ENCODE measurements at places on chromosomes 7 and 10. TPM values are rescaled to one million over a fixed set of nuclear protein-coding genes. Genes with fewer than 3 reads are reported as not detected.

The PALD1 gene
- 0.13 TPM for total RNA-seq

The FEZF1 gene
- not detected for total RNA-seq

The PDIA4 gene
- 49.8 TPM for total RNA-seq

The XRCC2 gene
- 0.25 TPM for total RNA-seq

The ENTPD7 gene
- total RNA-seq, result 2.6 TPM

The IQUB gene
- 0.16 TPM for total RNA-seq

The GDF10 gene
- 0.17 TPM for total RNA-seq

The INA gene
- total RNA-seq, result not detected

The PDCD11 gene
- total RNA-seq, result 18.7 TPM

The PHTF2 gene
- total RNA-seq, result 69.9 TPM

The NODAL gene
- not detected for total RNA-seq

The SFTPA1 gene
- not detected for total RNA-seq

The SPDYE16 gene
- not detected for total RNA-seq

The UCN3 gene
- total RNA-seq, result not detected

GRCh38 chr7:65974191-65974801, 7.7 kb downstream of the GUSB start:
- no peak for DNase-seq

DNA sequence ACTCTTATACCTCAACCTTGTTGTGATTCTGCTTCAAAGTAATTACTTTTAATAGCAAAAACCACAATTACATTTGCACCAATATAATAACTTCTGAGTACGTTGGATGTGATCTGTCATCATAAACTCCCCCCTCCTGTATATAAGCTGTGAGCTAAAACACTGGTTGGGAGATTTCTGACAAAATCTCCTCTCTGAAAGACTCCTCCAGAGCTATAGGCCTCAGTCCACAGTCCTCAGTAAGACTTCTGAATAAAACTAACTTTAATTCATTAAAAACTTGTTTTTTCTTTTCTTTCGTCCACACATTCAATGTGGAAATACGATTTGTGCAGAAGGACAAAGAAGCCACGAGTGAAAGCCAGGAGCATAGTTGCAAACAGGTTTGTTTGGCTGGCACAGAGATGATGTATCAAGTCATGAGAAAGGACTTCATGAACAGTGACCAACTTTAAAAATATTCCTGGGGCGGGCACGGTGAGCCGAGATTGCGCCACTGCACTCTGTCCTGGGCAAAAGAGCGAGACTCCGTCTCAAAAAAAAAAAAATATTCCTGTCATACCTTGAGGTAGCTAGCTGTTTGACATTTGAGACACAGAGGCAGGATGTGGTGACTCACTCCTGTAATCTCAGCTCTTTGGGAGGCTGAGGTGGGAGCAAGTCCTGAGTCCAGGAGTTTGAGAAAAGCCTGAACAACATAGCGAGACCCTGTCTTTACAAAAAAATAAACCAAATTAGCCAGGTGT, 91.1 kb upstream of the ARHGAP21 start:
- no peak for DNase-seq

DNA sequence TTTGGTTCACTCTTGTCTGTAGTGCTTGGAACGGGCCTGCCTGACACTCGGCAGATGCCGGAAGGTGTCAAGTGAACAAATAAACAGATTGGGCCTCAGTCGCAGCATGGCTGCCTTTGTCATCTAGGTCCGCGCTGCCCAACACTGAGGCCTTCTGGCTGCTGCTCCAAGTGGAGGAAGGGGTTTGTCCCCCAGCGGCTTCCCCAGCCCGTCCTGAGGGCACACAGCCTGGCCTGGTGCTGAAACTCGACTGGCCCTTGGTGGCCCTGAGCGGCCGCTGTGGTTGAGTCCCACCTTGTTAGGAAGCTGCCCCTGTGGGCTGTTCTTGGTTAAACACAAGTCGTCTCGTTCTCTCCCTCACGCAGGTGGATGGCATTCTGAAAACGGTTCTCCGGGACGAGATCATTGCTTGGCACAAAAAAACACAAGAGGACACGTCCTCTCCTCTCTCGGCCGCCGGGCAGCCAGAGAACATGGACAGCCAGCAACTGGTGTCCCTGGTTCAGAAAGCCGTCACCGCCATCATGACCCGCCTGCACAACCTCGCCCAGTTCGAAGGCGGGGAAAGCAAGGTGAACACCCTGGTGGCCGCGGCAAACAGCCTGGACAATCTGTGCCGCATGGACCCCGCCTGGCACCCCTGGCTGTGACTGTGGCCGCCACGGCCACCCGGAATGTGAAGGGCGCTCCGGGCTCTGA, 132.1 kb downstream of the SMURF1 start:
- DNase-seq, result no peak

DNA sequence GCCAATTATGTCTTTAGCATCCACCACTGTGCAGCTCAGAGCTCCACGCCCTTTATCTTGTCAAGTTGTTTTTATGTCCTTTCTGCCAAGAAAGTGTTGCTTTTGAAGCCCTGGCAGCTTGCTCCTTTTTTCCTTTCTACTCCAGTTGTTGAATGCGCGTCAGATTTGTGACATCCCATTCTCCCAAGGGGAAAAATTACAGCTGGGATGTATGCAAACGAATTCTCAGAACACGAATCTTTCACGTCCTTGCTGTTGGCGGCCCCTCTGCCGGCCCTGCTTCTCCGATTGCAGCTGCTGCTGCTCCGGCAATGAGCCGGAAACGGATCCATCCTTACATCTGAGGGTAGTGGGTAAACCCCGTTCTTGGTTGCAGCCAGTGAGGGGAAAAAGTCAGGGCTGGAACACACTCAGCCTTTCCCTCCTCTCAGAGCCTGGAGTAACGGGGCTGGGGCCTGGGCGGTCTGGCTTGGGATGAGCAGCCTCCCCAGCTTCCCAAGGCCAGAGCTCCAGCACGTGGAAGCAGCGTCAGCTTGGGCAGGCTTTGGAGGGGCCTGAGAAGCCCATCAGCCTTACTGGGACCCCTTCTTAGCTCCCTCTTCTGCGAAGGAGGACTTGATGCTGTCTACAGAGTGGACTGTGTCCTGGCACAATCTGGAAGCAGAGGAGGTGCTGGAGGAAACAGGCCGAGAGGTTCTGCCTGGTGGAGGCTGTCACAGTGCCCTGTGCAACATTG, 79.0 kb upstream of the CHST15 start:
- DNase-seq, result no peak

- no peak for DNase-seq
These were observed 45.1 kb downstream of the KCNMA1 start for GRCh38 chr10:77592510-77592909.

GRCh38 chr7:123538189-123538714, 3.9 kb upstream of the IQUB start:
- no peak for DNase-seq

GRCh38 chr7:134209322-134210015, 82.3 kb downstream of the LRGUK start:
- DNase-seq, result no peak

- no peak for DNase-seq
These were observed 45.7 kb downstream of the PAPSS2 start for GRCh38 chr10:87705339-87705738.

- no peak for DNase-seq
These were observed 73.3 kb downstream of the ARID5B start for GRCh38 chr10:61974601-61975390.

DNA sequence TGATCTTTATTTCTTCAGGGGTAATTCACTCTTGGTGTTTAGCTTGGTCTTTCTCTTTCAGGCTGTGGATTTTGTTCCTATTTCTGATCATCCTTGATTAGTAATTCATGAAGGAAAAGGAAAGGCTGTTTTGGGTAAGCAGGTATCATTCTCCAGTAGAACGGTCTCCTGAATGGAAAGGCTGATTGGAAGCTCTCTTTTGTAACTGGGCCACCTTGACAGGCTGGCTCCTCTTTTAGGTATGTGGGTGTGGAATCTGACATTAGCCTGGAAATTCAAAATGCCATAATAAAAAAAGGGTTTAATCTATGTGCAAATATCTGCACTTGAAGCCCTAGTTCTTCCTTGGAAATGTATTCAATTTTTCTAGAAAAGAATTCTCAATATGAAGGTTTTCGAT, 18.9 kb downstream of the TAS2R39 start:
- DNase-seq, result no peak

GRCh38 chr7:95246831-95247370, 77.4 kb downstream of the PON1 start:
- DNase-seq, result no peak

GRCh38 chr10:67242528-67242927, 316.7 kb downstream of the LRRTM3 start:
- DNase-seq, result no peak

- DNase-seq, result no peak
These were observed 123.0 kb downstream of the IDE start for GRCh38 chr10:92450896-92451295.

- DNase-seq, result no peak
These were observed 10.4 kb downstream of the RNF133 start for GRCh38 chr7:122688400-122688998.

- no peak for DNase-seq
These were observed 4.2 kb downstream of the PHTF2 start for GRCh38 chr7:77802557-77803405.

DNA sequence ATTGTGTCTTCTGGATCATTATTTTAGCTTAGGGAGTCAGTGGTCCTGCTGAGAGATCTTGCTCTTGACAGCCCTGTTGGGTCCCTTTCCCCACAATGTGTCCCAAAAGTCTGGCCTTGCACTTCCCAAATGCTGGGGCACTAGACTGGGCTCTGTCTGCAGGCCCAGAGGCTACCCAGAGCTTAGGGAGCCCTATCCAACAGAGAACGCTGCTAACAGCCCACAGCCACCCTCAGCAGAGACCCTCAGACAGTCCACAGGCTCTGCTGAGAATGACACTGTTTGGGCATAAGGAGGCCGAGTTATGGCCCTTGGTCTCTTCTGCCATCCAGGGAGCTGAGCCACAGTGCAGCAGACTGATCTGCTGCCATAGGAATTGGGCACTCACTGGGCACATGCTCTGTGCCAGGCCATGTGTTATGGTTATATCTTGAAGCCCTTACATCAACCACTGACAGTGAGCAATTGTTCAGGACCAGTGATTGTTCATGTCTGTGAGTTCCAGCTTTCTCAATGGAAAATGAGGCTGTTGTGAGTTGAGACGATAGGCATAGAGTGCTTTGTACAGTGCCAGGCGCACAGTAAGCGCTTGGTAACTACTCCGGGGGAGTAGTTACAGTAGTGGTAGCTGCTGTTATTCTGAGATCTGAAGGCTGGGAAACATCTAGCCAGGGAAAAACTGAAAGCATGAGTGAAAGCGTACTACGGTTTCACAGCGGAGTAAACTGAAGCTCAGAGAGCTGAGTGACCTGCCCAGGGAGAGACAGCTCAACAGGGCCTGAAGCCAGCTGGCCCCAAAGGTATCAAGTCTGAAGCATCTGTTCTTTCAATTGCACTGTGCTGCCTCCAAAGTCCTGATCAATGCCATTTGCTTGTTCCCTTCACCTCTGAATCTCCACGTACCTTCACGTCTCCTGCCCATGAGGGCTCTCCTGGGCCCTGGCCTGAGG, 77.6 kb upstream of the PRLHR start:
- DNase-seq, result no peak

- DNase-seq, result no peak
These were observed 580.3 kb downstream of the DNAJB6 start for GRCh38 chr7:157916946-157917640.

GRCh38 chr7:133699386-133699785, 427.8 kb upstream of the LRGUK start:
- no peak for DNase-seq

DNA sequence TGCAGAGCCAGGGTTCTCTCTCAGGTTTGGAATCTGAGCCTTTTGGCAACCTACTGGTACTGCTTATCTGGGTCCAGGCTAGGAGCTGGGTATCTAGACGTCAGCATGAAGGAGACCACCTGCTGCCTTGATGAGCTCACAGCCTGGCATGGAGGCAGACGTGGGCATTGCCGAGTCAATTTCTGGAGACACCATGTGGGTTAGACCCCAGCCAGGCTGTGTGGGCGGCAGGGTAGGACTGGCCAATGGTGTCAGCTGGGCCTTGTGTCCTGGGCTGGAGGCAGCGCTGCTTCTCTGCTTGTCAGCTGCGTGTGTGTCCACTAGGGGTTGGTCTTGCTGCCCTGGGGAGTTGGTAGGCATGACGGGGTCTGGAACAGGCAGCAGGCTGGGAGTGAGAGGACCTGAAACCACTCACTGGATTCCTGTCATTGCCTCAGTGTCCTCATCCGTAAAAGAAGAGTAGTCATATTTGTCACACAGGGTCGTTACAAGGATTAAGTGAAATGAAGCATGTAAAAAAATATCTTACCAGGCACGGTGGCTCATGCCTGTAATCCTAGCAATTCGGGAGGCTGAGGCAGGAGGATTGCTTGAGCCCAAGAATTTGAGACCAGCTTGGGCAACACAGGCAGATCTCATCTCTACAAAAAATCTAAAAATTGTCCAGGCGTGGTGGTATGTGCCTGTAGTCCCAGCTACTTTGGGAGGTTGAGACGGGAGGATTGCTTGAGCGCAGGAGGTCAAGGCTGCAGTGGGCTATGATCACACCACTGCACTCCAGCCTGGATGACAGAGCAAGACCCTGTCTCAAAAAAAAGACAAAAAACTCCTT, 31.7 kb upstream of the ANKRD2 start:
- no peak for DNase-seq

DNA sequence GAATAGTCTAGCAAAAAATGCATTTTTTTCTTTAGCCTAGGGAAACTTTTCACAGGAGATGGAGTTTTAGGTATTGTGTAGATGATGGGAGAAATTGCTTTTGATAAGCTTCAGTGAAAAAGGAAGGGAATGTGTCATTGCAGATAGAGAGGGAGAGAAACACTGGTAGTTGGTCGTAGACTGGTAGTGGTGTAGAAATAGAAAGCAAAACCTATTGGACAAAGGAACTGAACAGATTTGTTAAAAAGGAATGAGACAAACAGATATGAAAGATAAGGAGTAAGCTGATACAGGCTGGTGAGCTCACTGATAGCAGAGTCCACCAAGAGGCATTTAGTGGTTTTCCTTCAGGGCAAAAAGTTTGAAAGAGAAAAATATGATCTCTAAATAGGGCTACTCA, 94.3 kb downstream of the ZEB1 start:
- DNase-seq, result no peak

- DNase-seq, result no peak
These were observed 116.5 kb upstream of the TNS3 start for GRCh38 chr7:47698386-47698785.

- no peak for DNase-seq
These were observed 401.2 kb upstream of the NRG3 start for GRCh38 chr10:81473755-81474154.

GRCh38 chr10:127872871-127873600, 19.7 kb downstream of the CLRN3 start:
- no peak for DNase-seq

GRCh38 chr7:23628370-23628769, 31.2 kb downstream of the CCDC126 start:
- no peak for DNase-seq

DNA sequence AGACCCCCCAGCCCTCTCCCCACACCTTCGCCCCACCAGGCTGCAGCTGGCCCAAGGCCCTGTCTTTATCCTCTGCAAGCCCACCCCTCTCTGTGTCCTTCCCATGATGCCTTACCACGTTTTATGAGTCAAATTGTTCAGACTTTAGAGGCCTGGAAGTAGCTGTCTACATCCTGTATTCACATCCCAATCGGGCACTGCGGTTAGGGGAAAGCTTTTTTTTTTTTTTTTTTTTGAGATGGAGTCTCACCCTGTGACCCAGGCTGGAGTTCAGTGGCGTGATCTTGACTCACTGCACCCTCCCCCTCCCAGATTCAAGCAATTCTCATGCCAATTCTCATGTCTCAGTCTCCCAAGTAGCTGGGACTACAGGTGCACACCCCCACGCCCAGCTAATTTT, 121.5 kb upstream of the SH2B2 start:
- DNase-seq, result no peak
